ENCODE measurements at places on chromosomes 2 and 18.

- no peak for DNase-seq
Observed at GRCh38 chr2:197201874-197202273, 108.7 kb downstream of the ANKRD44 start.

DNA sequence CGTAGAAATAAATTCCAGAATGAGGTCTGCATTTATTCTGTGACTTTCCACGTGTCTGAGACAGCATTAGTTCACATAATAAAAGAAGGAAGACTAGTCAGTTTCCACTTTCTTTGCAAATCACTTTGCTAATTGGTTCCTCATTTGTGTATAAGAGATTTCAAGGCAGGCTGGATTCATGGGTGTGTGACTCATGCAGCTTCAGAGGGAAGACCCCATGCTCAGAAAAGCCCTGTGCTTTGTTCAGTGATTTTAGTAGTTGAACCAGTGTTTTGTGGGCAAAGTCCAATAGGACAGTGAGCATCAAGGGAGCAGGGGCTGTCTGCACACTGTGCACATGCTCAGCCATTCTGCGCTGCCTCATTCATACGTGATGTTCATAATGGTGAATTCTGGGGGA is 297.8 kb downstream of the DLGAP1 start:
- DNase-seq: no peak

GRCh38 chr18:811182-811891 is 705 bp downstream of the YES1 start:
- no peak for DNase-seq

DNA sequence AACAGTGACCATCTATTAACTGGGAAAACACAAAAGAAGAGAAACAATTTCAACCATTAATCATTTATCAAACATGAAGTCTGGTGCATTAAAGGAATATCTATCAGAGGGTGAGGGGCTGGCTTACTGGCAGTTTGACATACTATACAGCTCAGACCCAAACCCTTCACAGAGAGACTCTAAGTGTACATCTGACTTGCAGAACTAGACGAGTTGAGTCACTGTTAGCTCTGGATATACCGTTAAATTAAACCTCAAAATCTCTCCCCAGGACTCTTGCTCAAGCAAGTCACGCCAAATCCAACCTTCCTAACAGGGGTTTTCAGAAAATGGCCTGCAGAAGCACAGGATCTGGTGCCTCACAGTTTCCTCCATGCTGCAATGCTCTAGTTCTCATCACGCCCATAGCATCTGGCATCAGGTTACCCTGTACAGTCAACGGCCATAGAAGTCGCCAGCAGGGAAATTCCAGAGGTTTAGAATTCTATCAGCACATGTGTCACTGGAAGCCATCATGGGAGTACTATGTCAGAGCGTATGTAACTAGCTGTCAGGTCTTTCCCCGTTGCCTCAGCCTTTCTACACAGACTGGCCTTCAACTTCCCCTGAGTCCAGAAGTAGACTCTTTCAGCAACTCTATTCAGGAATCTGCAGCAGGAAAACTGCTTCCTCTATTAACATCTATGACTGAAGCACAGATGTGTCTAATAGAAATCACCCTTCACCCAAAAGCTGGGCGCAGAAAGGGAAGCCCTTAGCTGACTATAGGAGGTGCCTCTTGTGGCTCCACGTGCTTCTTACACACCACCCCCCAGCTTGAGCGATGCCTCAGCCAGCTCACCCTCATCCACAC is 9.3 kb downstream of the TGOLN2 start:
- no peak for DNase-seq

DNA sequence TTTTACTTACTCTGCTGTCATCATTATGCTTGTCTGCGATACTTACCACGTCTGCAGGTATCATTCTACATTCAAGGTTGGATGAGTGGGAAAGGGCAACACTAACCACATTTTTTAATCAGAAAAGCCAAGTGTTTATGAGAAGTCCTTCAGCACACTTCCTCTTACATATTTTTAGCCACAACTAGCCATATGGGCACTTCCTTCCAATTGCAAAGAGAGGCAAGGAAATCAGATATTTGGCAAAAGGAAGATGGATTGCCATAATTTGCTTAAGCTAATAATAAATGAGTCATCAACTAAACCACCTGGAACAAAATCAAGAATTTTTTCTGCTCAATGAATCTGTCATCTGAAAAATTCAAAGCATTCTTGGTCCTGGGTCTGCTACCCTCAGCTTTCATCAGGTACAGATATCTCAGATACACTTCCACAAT is 16.7 kb upstream of the MRO start:
- DNase-seq: no peak

- DNase-seq: no peak
Observed at GRCh38 chr2:37796481-37796880, 125.0 kb upstream of the CDC42EP3 start.

DNA sequence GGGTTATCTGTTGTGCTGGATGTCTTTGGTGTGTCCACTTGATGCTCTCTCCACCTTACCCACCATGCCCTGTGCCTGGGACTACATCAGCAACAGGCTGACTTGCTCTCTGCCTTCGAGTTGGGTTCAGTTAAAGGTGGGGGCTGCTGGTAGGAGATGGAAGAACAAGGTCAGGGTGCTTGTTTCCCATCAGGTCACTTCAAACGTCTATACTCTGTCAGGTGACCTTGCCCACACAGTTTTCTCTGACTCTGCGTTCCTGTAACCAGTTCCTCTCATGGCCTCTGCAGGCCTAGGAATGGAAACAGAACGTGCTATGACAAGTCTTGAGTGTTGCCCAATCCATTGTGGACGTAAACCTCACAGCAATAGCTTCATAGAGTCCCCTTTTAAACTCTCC is 38.4 kb upstream of the PAPOLG start:
- DNase-seq: no peak

DNA sequence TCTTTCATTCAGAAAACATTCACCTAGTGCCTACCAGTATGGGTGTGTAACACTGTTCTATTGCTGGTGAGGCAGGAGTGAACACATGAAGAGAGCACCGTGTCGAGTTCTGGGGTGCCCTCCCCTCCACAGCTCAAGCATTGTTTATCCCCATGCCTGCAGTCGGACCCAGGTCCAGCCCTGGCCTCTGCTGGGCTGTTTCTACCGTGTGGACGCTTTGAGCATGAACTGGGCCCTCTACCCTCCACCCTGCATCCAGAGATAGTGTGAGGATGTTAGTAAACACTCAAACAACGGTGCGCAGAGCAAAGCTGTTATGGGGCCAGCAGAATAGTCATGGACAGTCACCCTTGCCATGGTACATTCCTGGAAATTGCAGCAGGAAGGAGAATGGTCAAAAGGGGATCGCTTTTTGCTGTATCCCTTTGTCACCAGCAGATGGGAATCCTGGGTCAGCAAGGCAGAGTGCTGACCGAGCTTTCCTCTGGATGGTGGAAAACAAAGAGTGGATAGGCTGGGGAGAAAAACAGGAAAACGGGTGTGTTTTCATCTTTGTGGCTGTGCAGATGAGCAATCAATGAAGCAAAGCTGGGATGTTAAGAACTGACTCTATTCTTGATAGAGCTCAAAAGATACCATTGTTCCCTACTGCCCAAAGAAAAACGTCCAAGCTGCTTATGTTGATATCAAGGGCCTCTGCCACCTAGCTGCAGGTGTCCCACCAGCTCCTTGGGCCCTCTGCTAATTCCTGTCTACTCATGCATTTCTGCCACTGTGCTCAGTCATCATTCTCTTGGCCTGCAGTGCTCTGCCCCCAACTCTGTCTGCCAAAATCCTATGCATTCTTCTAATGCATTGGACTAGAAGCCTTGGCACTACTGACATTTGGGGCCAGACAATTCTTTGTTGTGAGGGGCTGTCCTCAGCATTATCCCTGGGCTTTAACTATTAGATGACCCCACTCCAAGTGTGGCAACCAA is 38.7 kb downstream of the REEP1 start:
- no peak for DNase-seq

DNA sequence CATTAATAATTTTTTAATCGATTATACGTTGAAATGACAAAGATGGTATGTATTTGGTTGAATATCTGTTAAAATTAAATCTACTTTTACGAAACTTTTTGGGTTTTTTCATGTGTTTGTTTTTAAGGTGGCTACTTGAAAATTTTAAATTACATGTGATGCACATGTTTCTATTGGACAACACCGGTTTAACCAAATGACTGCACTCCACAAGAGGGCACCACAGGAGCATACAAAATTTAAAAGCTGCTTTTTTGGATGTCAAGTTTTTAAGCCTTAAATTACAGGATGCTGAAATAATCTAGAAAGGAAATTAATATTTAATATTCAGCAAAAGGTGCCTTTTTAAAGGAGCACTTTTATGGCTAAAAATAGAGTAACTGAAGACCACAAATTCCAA is 98.7 kb downstream of the ACVR1 start:
- no peak for DNase-seq

DNA sequence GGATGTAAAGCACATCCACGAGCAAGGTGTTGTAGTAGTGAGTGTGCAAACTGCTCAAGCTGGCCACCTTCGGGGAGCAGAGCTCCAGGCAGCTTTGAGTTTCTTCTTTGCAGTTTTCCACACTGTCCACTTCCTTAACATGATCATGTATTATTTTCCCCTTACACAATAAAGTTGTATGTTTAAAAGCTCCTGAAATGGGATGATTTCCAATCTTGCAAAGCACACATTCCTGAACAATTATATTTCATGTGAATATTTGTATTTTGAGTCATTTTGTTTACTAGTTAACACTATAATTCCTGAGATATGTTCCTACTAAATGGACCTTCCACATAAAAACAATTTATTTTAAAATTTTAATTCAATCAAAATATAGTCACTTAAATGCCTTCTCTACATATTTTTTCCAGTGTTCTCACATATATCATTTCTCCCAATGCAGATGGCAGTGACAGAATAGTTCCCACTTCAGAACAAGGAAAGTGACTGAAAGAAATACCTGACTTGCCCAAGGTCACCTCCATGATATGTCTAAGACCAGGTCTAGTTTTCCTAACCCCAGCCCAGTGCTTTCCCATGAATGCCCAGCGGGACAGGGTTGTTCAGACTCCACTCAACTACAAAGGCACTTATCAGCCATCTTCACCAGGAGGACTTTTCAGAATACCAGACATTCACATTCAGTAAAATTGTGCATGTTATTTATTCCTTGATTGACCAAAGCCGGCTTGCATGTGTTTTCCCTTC is 5.5 kb downstream of the CYB5A start:
- DNase-seq: no peak

DNA sequence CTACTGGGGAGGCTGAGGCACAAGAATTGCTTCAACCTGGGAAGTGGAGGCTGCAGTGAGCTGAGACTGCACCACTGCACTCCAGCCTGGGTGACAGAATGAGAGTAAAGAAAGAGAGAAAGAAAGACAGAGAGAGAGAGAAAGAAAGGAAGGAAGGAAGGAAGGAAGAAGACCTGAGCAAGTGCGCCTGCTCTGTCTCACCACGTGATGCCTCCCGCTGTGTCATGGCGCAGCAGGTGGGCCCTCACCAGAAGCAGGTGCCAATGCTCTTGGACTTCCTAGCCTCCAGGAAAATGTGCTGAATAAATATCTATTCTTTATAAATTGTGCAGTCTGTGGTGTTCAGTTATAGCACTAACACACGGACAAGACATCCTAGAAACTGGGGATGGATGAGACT is 270.0 kb downstream of the CYP26B1 start:
- no peak for DNase-seq

DNA sequence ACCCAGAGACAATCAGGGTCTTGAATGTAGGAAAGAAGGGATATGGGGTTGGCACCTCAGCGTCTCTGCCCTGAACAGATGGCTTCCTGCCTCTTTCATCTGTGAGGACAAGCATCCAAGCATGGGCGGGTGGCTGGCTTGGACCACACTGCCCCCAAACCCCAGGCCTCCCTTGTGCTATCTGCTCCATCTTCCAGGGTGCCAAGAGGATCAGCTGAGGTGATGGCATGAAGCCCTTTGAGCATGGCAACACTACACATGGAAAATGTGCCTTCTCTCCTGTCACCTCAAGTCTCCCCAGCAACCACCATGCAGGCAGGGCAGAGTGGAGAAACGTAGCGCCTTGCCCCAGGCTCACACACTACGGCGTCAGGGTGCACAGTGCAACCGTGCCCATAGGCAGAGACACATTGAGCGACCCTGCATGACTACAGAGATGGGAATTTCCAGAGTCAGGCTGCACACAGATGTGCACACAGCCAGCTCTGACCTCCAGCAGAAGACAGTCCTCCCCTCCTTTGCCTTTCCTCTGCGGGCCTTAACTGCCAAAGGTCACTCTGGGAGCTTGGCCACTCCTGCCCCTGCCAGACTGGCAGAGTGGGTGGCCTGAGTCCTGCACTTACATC is 1.5 kb downstream of the KCNIP3 start:
- no peak for DNase-seq

- no peak for DNase-seq
Observed at GRCh38 chr18:13544953-13545352, 181.4 kb downstream of the FAM210A start.

- DNase-seq: no peak
Observed at GRCh38 chr2:190973726-190974628, 40.0 kb downstream of the STAT1 start.

DNA sequence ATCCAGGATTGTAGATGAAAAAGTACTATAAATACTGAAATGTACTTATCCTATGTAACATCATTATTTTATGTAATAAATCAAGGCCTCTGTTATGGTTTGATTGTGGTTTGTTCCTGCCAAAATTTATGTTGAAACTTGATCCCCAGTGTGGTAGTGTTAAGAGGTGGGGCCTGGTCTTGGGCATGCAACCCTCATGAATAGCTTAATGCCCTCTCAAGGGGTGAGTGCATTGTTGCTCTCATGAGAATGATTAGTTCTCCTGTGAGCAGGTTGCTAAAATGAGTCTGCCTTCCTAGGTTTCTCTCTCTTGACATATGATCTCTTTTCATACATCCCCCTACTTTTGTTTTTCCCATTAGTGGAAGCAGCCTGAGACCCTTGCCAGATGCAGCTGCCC is 915.4 kb downstream of the TSN start:
- no peak for DNase-seq

DNA sequence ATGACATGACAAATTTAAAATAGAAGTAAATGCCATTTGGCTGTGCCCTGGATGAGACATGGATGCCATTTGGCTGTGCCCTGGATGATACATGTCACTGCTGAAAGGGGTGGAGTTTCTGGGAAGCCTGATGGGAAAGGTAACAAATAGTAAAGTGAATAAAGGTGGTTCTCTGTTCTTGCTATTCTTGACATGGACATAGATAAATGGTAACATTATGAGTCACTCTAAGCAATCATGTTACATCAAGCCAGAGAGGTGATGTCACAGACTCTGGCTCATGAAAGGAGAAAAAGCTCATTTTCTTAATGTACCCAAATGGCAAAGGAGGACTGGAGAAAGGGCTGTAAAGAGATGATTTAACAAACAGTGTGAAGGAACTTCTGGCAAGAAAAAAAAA is 86.4 kb downstream of the EML6 start:
- no peak for DNase-seq

DNA sequence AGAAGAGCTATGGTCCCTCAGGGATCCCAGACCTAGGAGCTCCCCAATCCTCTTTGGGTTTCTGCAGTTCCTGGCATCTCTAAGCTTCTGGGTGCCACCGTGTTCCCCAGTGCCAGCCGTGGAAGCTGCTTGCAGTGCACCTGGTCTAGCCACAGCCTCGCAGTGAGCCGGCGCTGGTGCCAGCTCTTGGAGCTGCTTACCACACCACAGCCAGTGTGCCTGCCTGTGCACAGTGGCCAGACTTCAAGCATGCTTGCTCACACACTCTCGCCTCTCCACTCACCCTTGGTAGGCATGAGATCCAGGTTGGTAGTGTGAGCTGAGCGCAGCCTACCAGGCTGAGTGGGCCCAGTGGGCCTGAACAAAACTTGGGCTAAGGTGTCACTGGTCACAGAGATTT is 971.9 kb downstream of the DCDC2C start:
- DNase-seq: no peak

Data from left renal cortex interstitium (tissue), 4 donors.